ENCODE measurements at places on chromosomes 5 and 9.

DNA sequence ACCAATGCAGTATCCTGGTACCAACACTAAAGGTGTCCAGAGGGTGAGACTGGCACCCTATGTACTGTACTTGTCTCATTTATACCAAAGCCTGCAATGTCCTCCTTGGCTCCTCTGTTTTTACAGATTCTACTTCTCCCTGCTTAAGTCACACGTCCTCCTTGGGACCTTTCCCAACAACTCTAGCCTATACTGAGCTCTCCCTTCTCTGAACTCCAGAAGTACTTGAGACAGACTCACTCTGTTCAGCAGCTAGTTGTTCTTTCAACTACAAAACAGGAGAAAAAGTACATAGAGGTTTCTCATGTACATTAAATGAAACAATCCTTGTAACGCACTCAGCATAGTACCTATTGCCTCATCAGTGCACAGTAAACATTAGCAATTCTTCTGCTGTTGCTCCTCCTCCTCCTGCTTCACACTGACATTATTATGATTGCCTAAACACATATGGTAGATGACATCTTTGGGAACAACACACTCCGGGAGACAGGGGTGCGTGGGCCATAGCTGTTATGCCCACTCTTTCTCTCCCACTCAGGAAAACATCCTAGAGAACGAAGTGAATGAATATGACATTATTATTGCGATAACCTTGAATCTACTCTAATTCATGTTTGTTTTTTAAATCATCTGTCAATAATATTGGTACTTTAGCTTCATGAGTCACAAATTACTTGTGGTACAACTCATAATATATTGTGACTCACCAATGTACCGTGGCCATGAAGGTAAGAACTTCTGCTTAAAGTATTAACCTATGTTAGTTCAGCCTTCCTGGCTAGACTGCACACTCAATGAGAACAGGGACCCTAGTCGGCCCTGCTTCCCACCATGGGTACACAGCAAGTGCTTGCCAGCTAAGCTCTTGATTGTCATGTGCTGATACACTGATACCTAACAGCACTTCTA, 180.3 kb upstream of the ADRA1B start:
- no peak for DNase-seq

GRCh38 chr5:42811591-42812446, at the start of gene SELENOP:
SELENOP (minus strand) TSS chr5:42811892; CDS start chr5:42808353, 3,539 bp downstream.
- DNase-seq = peak; percentile 28

GRCh38 chr9:127126971-127127370, 4.5 kb upstream of the ANGPTL2 start:
- DNase-seq = no peak

GRCh38 chr5:160931283-160931682, 79.3 kb upstream of the ATP10B start:
- DNase-seq = no peak

DNA sequence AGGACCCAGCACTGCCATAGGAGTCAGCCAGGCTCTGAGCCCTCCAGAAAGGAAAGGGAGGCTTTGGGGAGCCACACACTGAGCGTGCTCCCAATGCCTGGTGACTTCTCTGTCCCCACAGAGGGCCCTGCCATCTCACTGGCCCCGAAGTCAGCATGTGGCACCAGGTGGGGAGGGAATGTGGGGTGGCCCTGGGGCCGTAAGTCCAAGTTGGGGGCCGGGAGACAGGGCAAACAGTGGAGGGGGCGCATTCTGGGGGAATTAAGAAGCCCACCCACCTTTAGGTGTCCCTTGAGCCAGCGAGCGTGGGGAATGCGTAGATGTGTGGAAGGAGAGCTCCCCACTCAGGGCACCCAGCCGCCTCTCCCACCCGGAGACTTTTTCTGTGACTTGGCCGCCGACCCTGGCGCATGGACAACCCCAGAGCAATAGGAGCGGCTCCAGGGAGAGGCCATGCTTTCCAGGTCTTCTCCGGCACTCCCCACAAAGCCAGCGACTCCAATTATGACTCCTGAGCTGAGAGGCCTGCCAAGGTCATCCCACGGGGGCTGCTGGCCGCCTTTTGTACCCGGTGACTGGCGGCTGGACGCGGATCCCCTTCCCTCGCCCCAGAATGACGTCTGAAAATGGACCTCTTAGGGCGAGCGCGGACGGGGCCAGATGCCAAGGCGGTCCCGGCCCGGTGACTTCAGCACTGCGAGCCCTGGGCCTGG, 9.8 kb downstream of the IRX1 start:
- no peak for DNase-seq

DNA sequence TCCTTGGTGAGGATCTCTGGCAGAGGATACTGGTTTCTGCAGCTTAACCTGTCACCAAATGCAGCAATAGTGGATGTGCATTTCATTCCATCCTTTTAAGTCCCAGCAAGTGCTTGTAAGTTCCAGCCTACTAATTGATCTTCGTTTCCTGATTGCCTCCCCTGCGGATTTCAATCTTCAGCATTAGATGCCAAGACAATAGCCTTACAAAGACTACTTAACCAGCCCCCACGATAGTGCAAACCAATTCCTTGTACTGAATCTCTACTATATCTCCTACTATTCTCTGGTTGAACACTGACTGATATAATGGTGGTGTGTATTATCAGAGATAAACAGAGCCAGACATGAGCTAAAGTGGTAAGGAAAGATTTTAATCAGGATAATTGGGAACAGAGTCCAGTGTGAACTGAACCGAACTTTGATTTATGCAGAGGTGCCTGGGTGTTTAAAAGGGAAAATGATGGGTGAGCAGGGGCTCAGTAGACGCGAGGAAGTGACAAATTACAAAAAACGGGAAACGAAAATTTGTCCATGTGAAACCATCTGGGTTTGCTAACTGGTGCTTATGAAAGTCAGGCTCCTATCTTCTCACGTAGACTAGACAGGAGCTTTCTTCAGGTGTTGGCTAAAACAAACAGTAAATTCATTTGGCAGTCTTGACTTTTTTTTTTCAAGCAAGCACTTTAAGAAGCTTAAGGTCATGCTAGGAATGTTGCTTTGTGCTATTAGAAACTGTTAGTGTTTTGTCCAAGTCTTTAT, 106.9 kb upstream of the ST8SIA4 start:
- no peak for DNase-seq

- DNase-seq = no peak
Measured at GRCh38 chr9:19694601-19695000, 94.2 kb downstream of the SLC24A2 start.

- DNase-seq = no peak
Measured at GRCh38 chr5:91141642-91142041, 241.5 kb downstream of the ARRDC3 start.

DNA sequence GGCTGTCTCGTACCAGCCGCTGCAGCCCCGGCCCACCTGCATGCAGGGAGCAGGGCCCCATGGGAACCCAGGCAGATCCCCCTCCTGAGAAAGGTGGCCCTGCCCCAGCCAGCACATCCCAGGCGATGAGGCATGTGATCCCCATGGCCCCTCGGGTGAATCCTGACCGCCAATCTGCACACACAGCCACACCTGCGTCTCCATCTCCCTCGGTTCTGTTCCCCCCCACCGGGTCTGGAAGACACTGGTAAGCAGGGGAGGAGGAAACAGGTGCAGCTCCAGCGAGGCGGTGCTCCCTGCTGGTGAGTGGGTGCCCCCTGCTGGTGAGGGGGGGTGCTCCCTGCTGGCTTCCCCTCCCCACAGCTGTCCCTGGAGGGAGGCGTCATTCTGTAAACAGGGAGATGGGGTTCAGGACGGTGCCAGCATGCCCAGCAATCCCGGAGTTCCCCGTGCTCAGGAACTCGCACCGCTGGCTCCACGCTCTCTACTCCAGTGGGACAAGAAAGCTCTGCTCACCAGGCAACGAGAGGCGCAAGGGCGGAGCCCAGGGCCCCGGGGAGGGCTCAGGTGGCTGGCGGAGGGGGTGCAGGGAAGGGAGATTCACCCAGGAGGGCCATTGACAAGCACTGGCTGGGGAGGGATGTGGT, 28.4 kb upstream of the SLC12A7 start:
- DNase-seq = peak; percentile 99

- DNase-seq = no peak
Measured at GRCh38 chr9:18437315-18438201, 36.4 kb upstream of the ADAMTSL1 start.

DNA sequence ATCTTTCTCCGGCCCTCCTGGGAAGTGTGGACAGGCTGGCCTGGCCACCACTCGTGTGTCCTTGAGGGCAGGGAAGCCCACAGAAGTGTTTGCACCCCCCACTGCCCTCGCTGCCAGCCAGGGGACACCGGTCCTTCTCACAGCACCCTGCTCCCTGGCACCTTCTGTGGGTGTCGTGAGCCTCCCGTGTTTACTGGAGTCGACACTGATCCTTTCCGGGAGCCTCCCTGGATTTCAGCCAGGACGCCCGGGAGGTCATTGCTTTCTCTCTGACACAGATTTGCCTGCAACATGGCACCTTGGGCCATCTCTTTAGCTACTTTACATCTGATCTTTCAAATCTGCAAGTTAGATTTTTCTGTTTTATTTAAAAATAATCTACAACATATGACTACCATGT, 120.4 kb upstream of the CACNA1B start:
- DNase-seq = no peak
